ENCODE measurements at places on chromosomes 7 and 10. TPM values are rescaled to one million over a fixed set of nuclear protein-coding genes. Genes with fewer than 3 reads are reported as not detected.

Gene SUN3
- not detected for total RNA-seq

Gene AGBL3
- 0.52 TPM for total RNA-seq

Gene H2BK1
- not detected for total RNA-seq

Gene WNT8B
- total RNA-seq, result not detected

Gene MKX
- 0.26 TPM for total RNA-seq

Gene OPN4
- total RNA-seq, result not detected

Gene SPDYE6
- not detected for total RNA-seq

Gene CDCA7L
- total RNA-seq, result 27.5 TPM

Gene GALNT17
- total RNA-seq, result not detected

Gene ABCF2
- total RNA-seq, result 44.6 TPM

Gene ACBD7
- 0.40 TPM for total RNA-seq

Gene HYCC1
- total RNA-seq, result 83.0 TPM

Gene GRB10
- total RNA-seq, result 36.7 TPM

Gene SNX10
- total RNA-seq, result 0.26 TPM

Gene GDF2
- not detected for total RNA-seq

Gene EDRF1
- 17.6 TPM for total RNA-seq
